ENCODE measurements at places on chromosomes 12 and 14. TPM values are rescaled to one million over a fixed set of nuclear protein-coding genes. Genes with fewer than 3 reads are reported as not detected.

GRCh38 chr12:111494676-111495075, 89.0 kb downstream of the SH2B3 start:
- DNase-seq = no peak

- no peak for DNase-seq
Measured at GRCh38 chr12:114954511-114955055, 270.6 kb upstream of the TBX3 start.

- DNase-seq = no peak
Measured at GRCh38 chr14:100140452-100141078, 18.9 kb downstream of the DEGS2 start.

DNA sequence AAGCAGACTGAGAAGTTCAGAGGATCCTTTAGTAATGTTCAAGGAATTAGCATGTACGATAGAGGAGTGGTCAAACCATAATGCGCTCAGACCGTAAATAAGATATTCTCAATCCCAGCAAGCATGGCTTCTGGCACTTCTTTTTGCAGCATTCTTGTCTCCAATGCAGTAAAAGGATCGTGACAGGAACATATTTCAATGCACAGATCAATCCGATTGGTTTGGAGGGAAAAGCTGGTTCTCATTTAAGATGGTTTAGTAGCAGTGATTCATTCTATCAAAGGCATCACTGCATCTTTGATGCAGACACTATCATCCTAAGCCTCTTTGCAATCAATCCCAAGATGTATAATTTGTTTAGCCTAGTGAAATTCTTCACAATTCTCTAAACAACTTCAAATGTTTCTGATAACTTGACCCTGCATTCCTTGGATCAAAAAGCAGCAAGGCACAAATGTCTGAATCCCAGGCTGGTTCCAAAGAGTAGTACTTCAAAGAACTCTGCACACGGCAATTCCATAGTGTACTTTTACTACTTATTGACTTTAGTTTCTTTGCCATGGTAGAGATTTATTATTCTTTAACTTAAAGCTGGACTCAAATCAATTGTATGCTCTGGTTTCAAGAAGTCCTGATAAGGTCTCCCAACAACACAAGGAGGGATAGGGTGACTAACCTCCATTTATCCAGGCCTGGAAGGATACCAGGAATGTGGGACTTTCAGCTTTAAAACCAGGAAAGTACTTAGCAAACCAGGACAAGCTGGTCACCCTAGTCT, 96.8 kb upstream of the MDM1 start:
- DNase-seq = no peak

GRCh38 chr12:39003541-39004155, 98.3 kb upstream of the CPNE8 start:
- no peak for DNase-seq

DNA sequence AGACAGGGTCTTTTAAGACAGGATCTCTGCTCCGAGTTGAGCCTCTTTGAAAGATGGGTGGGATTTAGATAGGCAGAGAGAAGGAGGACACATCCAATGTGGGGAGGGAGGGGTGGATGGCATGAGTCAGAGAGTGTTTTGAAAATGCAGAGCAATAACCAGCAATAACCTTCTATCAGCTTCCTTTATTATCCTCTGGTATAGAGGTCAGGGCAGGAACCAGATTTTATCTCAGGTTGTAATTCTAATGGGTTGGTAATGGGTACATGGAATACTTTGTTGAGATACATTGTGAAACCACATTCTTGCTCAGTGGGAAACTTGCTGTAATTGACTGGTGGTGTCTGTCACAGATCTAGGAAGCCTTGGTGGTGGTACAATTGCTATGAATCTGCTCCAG, 37.6 kb upstream of the CCDC63 start:
- DNase-seq = no peak

DNA sequence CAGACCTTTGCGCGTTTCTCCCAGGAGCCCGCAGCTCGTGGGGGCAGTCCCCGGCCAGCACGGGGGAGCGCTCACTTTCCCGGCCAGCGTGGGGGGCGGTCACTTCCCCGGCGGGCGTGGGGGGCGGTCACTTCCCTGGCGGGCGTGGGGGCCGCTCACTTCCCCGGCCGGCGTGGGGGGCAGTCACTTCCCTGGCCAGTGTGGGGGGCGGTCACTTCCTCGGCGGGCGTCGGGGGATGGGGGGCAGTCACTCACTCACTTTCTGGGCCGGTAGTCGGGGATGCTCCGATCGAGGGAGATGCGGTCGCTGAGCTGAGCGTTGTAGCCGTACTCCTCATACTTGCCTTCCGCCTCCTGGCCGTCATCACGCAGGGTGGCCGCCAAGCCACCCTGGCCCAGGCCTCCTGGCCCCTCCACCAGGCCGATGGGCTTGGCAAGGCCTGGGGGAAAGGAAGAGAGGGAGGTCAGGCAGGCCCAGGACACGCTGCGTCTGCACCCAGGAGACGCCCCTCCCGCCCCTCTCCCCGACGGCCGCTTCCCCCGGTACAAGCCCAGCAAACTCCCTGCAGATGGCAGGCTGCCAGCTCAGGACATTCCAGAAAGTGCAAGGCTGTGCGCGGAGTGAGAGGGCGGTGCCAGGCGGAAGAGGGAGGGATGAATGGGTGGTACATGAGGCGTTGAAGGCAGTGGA, 43.3 kb downstream of the GALNT9 start:
- DNase-seq = peak; percentile 21

DNA sequence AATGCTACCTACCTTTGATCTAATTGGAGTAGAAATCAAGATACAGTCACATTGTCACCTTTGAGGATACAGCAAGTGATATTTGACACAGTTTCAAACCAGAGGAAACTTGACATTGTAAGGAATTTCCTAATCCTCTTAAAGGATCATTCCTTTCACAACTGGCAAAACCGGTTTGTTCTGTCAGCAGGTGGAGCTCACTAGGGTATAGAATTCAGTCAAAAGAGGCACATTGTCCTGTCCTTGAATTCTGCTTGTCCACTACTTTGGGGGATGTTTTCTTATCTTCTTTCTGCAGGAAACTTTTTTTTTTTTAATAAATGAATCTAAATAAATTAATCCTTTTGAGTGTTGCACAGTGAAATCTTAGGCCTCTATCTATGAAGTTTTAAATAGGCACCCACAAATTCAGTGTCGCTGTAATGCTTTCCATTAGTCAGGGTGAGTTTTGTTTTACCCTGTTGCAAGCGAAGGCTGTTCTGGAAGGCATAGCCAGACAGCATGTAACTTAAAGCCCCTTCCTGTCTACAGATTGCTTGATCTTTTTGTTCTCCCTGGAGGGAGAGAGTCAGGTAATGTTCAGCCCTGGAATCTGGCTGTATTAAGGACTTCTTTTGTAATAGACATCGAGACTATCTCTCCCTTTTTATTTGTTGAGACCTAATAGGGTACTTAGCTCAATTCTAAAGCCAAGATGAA, 285.0 kb upstream of the RGS6 start:
- no peak for DNase-seq

- DNase-seq = no peak
Measured at GRCh38 chr14:93285044-93285443, 47.8 kb downstream of the BTBD7 start.

- DNase-seq = no peak
Measured at GRCh38 chr12:46127656-46128055, 137.3 kb upstream of the SCAF11 start.

DNA sequence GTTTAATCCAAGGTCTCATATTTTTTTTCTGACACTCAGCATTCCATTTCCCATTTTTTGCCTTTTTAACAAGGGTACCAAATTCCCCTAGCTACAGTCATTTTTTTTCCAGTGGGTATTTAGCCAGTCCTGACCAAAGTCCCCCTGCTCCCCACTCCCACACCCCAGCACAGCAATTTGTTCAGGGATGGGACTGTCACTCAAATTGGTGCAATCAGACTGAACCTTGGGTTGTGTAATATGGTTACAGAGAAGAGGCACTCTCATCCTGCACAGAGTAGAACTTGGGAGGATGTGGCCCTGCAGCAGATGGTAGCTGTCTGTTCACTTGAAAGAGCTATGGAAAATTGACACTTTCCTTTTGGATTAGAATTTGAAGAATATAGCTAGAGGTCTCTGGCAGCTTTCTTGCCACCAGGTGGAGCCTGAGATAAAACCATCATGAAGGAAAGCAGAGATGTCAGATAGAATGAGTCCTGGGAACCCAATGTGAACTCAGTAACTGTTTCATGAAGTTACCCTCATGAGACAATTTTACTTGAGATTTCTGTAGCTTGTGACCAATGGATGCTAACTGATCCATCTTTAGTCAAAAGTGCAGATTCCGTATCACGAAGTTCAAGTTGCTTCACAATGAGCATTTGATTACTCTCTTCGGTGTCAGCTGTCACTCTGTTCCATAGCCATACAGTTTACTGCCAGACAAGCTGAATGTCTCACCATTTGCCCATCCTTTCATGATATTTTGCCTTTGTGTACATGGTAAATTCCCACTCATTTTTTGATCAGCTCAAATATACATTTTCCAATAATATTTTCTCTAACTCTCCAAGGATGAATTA, 394.0 kb upstream of the SYT1 start:
- DNase-seq = no peak

DNA sequence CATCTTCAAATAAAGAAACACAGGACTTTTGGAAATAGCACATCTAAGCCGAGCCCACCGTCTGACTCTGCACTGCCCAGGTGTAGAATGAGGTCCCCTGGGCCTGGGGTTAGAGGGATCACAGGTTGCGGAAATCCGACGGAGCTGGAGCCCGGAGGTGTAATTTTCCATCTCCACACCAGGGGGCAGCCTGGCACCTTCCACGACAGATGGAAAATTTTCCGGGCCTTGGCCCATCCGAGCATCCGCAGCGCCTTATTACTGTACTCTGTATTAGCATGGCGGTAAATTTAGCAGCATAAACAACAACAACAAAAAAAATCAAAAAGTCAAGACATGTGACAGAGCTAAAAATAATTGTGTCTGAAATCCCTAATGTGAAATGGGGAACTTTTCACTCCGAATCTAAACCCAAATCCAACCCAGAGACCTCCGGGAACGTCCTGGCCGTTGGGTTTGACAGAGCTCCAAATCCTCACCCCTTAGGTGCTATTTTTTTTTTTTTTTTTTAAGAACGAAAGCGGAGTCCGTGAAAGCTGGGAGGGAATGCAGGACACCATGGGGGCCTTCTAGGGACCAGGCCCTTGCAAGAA, 93.9 kb downstream of the KSR2 start:
- DNase-seq = peak; percentile 81

DNA sequence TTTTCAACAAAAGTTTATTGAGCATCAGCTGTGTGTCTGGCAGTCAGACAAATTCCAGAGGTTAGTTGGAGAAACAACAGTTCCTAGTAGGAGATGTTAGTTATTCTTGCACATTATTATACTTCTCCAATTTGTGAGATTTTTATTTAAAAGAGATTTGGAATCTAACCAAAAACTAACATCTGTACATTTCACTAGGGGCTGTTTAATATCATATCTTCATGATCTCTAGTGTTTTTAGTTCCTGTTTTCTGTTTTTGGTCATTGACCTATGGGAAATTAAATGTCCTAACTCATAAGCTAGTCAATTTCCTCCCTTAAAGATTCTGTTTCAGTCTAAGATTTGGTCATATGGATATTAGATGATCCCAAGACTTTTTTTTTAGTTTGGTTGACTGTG, 34.1 kb upstream of the KLHDC2 start:
- DNase-seq = no peak

DNA sequence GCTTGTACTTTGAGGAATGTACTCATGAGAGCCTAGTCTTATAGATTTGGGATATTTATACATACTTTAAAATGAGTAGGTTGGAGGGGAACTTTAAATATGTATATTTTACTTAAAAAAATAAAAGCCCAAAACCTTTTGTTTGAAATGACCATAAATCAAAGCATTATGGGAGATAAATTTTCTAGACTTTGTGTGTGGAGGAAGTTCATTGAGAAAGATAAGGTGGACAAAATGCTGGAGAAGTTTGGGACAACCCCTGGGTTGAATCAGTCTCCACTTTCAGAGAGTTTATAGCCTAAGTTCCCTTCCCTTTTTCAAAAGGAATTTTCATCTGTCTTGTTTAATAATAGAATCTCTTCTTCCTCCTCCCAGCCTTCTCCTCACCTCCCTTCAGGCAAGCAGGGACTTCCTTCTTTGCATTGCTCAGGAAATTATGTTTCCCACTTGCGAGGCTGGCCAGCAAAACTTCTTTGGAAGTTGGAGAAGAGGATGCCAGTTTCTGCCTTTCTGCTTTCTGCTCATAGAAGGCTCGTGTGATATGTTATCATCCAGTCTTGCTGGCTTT, 54.2 kb downstream of the CHST11 start:
- DNase-seq = no peak

DNA sequence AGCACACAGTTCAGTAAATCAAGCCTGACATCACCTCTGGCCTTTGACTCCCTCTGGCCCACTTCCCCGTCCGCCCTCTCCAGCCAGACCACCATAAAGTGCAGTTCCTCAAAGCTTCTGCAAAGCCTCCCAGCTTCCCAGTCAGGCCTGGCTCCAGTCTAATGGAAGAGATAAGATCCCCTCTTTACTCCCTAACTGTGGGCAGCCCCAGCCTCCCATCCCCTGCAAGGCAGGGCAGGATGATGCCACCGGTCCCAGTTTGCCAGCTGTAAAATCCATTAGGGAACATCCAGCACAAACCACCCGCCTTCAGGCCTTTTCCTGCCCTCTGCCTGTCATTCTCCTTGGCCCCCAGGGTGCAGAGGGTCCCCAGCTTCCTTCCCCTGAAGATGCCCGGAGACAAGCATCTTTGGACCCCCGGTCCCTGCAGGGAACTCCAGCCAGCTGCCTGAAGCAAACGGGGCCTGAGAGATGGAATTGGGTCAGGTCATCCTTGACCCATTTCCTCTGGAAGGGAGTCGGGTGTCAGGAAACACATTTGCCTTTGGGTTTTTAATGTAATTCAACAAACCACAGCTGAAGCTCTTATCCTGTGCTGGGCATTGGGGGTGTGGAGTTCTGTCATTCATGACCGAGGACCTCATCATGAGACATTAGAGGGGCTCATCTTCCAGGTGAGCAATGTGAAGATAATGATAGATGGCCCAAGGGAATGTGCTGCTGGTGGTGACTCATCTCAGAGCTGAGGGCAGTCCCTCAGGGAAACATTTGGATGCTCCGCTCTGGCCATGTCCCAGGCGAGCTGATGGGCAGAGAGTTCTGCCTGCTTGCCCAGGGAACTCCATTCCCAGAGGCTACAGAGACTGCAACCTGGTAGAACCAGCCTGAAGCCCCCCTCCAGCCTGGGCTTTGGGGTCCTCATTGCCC, 93.8 kb upstream of the CLMN start:
- DNase-seq = no peak

GRCh38 chr12:87813476-87814234, 215.5 kb downstream of the C12orf50 start:
- no peak for DNase-seq

GRCh38 chr12:124913474-124914391, 717 bp downstream of the UBC start:
- DNase-seq = peak; percentile 98

The GLT8D2 gene
- not detected for total RNA-seq

The KLRB1 gene
- total RNA-seq = 0.25 TPM

The SMIM41 gene
- total RNA-seq = not detected

The NRXN3 gene
- not detected for total RNA-seq

The SERPINA9 gene
- total RNA-seq = not detected

The CLECL1 gene
- 1.7 TPM for total RNA-seq

The DNAJC22 gene
- total RNA-seq = not detected

The BCL2L14 gene
- total RNA-seq = 21.8 TPM

The FAR2 gene
- total RNA-seq = 2.2 TPM

The TMEM179 gene
- total RNA-seq = 0.21 TPM

The NCAPD2 gene
- 252 TPM for total RNA-seq

Measured in activated naive CD4-positive, alpha-beta T cell treated with anti-CD3 and anti-CD28 coated beads for 36 hours (primary cell).